Activated CD4-positive, alpha-beta T cell treated with anti-CD3 and anti-CD28 coated beads for 36 hours (primary cell): ENCODE measurements at places on chromosomes 7 and 10.

- DNase-seq = no peak
These were observed 13.6 kb upstream of the LIPM start for GRCh38 chr10:88788924-88789323.

- DNase-seq = peak; percentile 74
These were observed 28.1 kb downstream of the EPHB4 start for GRCh38 chr7:100799037-100799896.

DNA sequence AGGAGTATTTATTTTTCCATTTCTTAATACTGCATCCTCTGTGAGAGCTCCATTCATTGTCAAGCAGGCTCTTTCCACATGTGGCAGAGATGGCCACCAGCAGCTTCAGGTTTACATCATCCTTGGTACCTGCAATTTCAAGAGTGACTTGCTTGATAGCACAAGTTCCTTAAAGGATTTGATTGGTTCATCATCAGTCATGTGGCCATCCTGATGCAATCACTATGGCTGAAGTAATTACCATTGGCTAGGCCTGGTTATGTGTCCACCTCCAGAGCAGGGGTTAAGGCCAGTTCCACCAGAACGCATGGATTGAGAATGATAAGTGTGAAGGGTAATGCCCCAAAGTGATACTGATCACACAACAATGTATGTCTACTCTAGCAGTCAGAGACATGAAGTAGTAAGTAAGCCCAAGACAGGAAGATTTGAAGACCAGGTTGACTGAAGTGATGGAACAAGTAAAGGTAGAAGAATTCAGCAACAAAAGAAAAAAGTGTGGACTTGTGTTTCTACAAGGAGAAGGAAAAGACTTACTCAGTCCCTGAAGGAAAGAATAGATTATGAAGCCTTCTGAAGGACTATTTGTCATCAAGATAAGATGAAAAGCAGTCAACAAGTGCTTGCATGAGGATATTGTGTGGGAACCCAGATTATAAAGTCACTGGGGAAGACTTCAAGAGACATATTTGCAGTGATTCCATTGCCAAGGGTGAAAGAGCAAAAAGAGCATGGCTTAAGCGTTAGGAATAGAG, 26.4 kb upstream of the PRKAR2B start:
- DNase-seq = no peak

DNA sequence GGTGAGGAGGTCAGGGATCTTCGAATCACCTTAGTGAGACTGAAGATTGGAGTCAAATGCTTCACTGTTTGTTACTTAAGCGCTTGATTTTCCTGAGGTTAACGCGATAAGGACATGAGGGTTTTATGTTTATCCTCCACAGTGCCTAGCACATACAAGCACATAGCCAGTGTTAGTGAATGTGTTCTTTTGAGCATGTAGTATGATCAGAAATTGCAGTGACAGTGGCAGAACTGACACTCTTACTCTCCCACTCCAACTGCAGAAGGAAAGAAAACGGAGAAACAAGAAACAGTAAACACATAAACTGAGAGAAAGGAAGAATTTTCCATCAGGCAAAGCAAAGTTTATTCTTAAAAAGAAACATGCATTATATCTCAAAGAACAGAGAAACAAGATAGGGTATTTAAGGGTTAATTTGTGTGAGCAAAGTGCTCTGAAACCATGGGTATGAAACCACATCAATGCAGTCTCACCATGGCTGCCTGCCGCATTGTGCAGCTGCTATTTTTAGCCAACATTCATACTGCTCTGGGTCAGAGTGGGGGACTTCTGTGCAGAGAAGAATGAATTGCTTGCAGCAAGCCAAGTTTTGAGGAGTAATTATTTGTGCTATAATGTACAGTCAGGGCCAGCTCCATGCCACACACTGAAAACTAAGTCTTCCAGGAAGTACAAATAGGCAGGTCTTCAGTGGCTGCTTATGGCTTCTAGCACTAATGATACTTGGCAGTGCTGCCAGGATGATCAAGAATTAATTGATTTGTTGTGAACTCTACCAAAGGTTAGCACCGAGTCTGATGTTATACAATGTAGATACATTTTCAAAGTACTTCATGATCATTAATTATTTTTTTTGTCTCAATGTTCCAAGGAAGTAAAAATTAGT, 152.0 kb downstream of the MACC1 start:
- peak; percentile 50 for DNase-seq

GRCh38 chr7:25643770-25644394, 415.6 kb upstream of the NPVF start:
- no peak for DNase-seq

- DNase-seq = no peak
These were observed 98.5 kb downstream of the TPST1 start for GRCh38 chr7:66303454-66304155.

- DNase-seq = peak; percentile 45
These were observed 22.2 kb downstream of the AZGP1 start for GRCh38 chr7:99953649-99954048.

GRCh38 chr7:137324796-137325696, 18.5 kb downstream of the PTN start:
- DNase-seq = no peak

- DNase-seq = no peak
These were observed 382.2 kb upstream of the ZMIZ1 start for GRCh38 chr10:78686444-78687060.

DNA sequence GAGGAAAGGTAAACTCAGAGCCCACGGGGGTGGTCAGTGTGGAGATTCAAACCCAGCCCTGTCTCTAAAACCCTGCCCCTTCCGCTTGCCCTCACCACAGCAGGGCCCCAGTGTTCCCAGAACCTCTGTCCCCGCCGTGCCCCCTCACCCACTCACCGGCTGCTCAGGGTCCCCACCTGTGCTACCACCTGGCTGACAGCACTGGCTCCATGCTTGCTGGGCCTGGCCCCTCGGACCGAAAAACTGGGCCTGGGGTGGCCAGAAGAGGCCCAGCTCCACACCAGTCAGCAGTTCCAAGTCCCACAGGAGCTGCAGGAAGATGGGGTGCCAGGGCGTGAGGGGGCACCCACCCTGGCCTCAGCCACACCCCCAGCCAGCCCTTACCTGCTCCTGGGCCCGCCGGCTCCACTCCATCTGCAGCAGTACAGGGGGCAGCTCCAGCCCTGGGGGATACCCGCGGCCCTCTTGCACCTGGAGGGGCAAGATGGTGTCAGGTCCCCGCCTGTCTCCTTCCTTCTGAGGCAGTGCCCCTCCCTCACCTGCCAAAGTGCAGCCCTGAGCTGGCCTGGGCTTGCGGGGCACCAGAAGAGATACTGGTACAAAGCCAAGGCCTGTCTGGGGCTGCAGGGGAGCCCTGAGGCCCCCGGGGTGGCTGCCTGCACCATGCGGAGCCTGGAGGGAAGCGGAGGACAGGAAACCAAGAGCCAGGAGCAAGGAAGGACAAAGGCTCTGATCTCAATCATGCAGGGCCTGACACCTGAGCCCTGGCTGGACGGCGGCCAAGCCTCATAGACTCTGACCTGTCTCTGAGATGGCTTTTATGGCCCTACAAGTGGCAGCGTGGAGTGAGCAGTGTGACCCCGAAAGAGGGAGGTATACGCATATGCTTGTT, 11.7 kb downstream of the ATP6V1F start:
- DNase-seq = no peak

DNA sequence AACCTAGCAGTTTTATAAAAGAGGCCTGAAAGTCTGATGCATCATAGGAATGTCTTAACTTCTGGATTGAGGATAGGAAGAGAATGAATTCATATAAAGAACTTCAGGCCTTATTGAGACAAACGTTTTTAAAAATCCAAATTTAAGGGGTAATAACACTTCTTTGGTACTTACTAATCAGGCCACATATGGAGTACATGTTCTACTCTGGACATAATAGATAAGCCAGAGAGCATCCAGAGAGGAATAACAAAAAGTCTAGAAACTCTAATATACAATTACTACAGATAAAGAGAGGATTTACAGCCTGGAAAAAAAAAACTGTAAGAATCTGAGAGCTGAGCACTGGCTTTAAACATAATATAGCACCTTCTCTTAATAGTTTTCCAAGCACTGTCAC, 2.9 kb downstream of the MTPAP start:
- DNase-seq = no peak

DNA sequence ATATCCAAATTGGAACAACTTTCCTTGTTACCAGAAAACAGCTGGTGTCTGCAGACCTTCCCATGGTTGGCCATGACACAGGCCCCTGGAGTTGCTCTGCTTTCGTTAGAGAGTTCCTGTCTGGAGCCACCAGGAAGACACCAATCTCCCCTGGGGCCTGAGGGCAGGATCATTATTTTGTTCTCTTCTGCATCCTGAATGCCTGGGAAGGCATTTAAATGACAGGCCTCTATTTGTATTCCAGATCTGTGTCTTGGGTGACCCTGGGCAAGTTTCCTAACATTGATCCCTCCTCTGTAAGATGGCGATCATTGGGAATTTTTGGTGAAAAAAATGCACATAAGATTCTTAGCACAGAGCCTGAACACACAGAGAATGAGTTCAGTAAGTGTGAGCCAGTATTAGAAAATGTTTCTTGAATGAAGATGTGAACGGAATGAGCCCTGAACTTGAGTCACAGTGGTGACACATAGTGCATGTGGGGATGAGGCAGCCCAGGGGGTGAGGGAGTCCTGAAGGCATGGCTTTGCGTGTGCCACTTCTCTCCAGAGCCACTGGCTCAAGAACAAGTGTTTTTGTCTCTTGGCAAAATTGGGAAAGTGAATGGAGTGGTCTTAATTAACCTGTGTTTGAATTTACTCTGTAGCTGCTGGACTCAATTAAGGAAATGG, 28.4 kb downstream of the BMPER start:
- no peak for DNase-seq

DNA sequence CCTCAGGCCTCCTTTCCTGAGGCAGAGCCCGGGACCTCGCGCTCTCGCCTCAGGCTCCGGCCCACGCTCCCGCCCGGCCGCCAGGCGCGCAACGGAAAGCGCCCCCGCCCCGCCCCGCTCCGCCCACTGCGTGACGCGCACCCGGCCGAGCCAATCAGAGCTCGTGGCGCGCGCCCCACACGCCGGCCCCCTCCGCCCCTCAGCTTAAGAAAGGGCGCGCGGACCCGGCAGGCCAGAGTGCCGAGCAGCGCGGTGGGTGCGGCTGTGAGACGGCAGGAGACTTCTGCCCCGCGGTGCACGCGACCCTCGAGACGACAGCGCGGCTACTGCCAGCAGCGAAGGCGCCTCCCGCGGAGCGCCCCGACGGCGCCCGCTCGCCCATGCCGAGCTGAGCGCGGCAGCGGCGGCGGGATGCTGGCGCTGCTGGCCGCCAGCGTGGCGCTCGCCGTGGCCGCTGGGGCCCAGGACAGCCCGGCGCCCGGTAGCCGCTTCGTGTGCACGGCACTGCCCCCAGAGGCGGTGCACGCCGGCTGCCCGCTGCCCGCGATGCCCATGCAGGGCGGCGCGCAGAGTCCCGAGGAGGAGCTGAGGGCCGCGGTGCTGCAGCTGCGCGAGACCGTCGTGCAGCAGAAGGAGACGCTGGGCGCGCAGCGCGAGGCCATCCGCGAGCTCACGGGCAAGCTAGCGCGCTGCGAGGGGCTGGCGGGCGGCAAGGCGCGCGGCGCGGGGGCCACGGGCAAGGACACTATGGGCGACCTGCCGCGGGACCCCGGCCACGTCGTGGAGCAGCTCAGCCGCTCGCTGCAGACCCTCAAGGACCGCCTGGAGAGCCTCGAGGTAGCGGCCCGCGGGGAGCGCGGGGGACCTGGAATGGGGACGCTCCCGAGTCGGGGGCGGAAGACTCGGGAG, at the start of gene NPTX2:
Gene NPTX2 (plus strand): TSS at position 235 of the 909 bp plus-strand sequence. CDS start 177 bp downstream, at position 412.
- peak; percentile 30 for DNase-seq

GRCh38 chr7:71442492-71443190, 310.7 kb downstream of the GALNT17 start:
- DNase-seq = no peak

- DNase-seq = no peak
These were observed 14.7 kb downstream of the CCNY start for GRCh38 chr10:35351021-35351420.

DNA sequence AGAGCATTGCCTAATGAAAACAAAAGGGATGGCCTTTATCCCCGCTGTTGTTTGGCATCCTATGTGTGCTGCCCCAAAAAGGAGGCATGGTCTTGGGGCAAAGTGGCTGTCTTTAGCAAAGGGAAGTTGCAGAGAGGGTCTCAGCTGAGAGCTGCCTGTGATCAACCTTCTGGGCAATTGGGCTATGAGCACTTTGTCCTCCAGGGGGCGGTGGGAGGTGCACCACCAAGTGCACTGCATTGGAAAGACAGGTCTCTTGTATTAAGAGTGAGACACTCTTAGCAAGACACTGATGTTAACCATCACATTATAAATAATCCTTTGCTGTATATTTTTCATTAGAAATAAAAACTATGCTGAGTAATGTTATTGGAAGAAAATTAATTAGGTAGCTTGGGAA, 314.8 kb downstream of the POM121L12 start:
- DNase-seq = peak; percentile 38

DNA sequence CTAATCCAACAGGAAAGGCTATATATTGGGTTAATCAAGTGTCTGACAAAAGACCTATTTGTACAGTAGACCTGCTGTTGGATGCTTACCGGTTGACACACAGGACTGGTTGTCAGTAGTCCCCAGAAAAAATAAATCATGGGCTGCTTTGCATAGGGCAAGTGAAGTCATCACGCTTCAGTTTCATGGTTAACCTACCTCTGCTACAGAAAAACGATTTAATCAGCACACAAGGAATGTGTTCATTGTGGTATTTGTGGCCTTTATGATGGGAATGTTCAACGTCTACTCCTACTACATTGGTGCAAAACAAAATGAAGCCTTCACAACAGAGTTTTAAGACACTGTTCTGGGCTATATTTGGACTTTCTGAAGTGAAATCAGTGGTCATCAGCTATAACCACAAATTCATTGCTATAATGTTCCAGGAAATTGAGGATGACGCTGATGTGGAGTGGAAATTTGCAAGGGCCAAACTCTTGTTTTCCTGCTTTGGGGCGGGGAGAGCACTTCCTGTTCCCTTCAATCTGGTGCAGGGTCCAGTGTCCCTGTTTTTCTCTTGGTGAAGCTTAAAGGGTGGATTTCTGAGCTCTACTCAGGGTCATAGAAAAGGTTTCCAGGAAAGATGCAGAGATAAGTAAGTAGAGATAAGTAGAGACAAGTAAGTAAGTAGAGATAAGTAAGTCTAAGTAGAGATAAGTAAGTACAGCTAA, 39.3 kb upstream of the GGCT start:
- DNase-seq = no peak

GRCh38 chr10:58107506-58107905, 160.2 kb downstream of the IPMK start:
- DNase-seq = no peak
